Activated B cell treated with CpG ODN at 0.5 μM for 24 hours (primary cell): ENCODE measurements at places on chromosomes 3 and 15.

DNA sequence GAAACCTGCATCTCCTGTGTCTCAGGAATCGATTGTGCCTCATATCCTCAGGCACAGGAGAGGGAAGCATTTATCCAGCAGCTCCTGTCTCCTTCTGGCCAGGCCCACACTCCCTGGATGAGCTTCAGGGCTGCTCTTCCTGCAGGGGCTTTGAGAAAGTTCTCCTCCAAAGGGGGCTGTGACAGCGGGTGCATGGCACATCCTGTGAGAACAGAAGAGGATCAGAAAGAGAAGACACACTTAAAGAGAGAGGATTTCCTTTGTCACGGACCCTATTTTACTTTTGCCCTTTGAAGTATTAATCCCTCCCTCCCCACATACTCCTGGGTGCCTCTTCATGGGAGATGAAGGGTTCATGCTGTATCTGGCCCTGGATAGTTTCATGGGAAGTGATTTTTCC lies 46.0 kb downstream of the MFSD1 start:
- H3K4me3 ChIP-seq: no peak overlapping the region
- no peaks in the 10 kb centered on the region for H3K27me3 ChIP-seq
- H3K36me3 ChIP-seq: no peaks in the 10 kb centered on the region
- H3K27ac ChIP-seq: no peak overlapping the region
- DNase-seq: no peak
- H3K4me1 ChIP-seq: peaks cover 3% of the 10 kb centered on the region

DNA sequence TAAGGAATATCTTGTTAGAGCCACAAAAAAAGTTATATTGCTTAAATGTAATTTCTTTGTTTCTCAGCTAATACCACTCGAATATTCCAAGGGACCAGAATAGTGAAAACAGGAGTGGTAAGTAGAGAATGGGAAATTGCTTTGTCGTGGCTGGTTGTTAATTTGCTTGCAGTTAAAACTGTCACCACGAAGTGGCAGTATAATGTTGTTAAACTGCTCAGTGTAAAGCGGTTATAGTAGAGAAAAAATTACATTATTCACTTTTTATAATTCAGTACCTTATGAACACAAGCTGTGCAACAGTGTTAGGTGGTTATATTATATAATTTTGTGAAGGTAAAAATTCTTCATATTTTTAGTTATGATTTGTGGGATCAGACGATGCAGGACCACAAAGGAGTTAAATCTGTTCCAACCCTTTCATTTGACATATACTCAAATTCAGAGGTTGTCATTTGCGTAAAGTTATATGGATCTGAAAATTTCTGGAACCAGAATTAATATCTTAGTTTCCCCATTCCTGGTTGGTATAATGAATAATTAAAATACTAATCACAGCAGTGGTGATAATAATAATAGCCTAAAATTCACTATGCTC lies 171.8 kb downstream of the FEZF2 start:
- H3K27ac ChIP-seq: no peak overlapping the region
- H3K36me3 ChIP-seq: no peaks in the 10 kb centered on the region
- H3K27me3 ChIP-seq: no peaks in the 10 kb centered on the region

DNA sequence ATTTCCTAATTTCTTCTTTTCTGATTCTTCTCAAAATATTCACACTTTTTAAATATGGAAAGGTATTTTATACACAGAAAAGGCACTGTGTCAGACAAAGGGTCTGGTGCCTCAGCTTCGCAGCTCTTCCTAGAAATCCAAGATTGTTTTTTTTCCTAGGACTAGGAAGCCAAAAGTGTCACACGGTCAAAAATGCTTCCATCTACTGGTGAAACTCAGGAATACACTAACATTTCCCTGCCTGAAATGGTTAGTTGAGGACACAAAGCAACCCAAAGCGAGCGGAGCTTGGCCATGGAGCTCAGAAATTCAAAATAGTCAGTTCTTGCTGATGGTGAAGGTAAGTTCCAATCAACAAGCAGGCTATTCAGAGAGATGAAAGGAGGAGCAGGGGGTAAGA lies 426.5 kb upstream of the RASGRP1 start:
- no peak for DNase-seq
- H3K4me3 ChIP-seq: no peak overlapping the region
- H3K36me3 ChIP-seq: no peaks in the 10 kb centered on the region
- H3K27ac ChIP-seq: no peak overlapping the region

GRCh38 chr3:16132928-16133327 lies 41.6 kb upstream of the GALNT15 start:
- H3K36me3 ChIP-seq: no peaks in the 10 kb centered on the region
- no peak overlapping the region for H3K27ac ChIP-seq
- peaks cover 13% of the 10 kb centered on the region for H3K27me3 ChIP-seq
- H3K4me3 ChIP-seq: no peak overlapping the region
- no peaks in the 10 kb centered on the region for H3K4me1 ChIP-seq
- no peak for DNase-seq

GRCh38 chr3:44128057-44128775 lies 113.5 kb upstream of the TOPAZ1 start:
- no peaks in the 10 kb centered on the region for H3K36me3 ChIP-seq
- no peak for DNase-seq
- no peak overlapping the region for H3K27ac ChIP-seq
- H3K4me1 ChIP-seq: peaks cover 5% of the 10 kb centered on the region
- peaks cover 2% of the 10 kb centered on the region for H3K27me3 ChIP-seq
